Activated T-cell treated with anti-CD3 and anti-CD28 coated beads, Interleukin-2, amount 50 U/mL, for 4 hours (primary cell): ENCODE measurements at places on chromosomes 7 and 10.

DNA sequence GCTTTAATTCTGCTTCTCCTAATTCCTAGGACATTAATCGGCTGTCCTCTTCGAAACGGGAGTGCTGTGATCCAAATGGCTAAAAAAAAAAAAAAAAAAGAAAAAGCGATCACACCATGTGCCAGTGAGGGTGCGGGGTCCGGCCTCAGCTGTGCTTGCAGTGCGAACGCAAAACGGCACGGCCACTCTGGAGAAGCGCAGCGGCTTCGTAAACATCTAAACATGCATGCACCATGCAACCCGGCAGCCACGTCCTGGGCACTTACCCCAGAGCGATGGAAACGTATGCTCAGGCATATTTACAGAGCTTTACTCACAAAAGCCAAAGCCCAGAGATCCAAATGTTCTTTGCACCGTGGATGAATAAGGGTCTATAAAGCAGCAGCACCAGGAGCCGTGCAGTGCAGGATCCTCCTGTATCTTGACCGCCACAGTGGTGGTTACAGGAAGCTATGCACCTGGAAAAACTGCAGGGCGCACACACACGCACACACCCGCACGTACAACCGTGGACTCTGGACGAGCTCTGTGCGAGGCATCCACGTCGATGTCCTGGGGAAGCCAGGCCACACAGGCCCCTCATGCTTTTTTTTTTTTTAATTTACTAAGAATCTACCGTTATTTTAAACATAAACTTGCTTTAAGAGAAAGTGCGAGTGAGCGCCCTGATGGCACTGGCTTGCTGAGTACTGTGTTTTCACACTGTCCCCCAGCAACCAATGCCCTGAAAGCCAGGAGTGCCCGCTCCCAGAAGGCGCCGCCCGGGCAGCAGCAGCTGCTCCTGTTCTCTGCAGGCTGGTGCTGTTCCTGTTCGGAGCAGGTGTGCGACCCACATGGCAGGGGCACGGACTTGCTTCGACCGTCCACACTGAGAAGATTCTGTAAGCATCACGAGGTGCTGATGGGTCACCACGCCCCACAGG lies 25.0 kb downstream of the GPER1 start:
- no peak for DNase-seq

DNA sequence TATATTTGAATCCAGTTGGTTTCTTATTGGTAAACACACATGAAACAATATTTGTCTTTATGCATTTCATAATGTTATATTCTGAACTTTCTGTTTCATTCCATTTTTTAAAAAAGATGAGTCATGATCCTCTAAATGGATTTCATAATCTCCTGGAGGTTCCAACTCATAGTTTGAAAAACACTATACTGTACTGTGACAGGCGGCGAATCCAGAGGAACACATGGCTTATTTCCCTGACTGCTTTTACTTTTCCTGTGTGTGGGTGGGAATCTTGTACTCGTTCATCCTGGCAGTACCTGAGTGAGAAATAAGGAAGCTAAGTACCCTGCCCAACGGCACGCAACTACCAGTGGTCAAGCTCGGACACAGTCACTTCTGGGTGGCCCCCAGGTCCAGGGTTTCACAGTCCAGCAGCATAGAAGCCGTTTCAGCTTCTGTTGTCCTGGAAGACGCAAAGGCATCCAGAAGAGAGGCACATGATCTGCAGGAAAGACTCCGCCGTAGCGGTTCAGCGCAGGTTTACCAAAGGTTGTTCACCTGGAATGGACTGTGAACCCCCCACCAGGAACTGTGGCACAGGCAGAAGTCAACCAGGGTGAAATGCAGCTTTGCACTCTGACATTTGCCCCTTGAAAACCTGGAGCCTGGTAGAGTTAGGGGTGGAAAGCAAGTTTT lies 117.7 kb downstream of the CCNY start:
- DNase-seq: no peak

- no peak for DNase-seq
Measured at GRCh38 chr7:80088705-80089104, 45.9 kb upstream of the GNAI1 start.

DNA sequence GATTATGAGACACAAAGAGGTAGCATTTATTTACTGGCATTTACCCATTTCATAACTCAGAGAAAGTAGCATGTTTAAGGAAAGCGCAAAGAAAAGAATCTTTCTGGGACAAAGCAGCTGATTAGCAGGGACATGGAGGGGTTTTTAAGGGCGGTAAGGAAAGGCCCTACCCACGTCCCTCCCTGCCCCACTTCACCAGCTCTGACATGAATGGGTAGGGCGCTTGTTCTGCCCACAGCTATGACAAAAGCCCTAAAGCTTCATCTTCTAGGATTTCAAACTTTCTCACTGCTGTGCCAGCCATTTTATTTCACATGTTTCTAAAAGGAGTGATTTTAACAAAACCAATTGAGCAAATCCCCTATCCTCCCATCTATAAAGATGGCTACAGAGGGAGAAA lies 406.9 kb upstream of the KLF6 start:
- DNase-seq: no peak

DNA sequence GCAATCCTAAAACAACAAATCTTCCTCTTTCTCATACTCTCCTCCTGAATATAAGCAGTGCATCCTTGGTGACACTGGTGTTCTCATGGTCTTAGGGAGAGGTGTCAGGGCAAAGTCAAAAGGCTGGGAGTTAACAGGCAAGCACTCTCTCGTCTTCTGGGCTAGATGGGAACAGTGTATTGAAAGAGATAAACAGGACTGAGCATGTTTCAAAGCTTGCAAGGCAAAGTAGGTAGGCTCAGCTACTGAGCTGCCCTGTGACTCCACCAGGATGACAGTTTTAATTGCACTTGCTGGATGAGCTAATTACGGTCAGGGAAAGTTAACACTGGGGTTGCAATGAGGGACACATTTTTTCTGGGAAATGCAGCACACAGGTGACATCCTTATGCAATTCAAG lies 554.9 kb upstream of the NRP1 start:
- no peak for DNase-seq

DNA sequence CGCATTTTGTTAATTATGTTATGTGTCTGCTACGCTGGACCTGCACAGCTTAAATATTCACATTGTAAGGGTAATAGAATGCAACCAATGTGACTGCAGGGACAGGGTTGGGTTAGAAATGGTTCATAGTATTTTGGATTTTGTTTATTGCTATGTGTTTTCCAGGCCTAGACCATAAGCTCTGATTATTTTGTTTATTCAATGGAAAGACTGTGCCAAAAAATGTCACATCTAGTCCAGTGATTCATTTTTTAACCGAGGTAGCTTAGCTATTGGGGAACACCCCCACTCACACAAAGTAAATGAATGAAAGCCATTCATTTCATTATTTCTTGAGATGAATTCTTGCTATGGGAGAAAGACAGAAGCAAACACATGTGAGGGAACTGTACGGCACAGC lies 516.5 kb upstream of the ANKRD30A start:
- no peak for DNase-seq

- DNase-seq: no peak
Measured at GRCh38 chr10:125637496-125637895, 45.5 kb downstream of the TEX36 start.

DNA sequence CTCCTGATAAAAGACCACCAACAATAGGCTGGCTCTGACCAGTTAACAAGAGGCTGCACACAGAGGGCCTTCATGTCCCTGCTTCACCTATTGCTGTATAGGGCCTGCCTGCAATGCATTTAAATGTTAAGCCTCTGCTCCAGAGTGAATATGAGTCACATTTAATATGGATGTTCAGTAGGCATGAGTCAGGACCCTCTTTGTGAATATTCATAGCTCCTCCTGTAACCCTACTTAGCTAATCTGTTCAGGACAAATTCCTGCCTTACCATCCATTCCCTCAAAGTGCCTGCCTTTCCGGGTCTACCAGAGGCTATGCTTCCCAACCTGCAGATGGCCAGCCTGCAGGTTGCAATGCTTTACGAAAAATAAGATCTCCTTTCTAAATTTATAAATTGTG lies 32.5 kb downstream of the ARHGAP22 start:
- DNase-seq: no peak

DNA sequence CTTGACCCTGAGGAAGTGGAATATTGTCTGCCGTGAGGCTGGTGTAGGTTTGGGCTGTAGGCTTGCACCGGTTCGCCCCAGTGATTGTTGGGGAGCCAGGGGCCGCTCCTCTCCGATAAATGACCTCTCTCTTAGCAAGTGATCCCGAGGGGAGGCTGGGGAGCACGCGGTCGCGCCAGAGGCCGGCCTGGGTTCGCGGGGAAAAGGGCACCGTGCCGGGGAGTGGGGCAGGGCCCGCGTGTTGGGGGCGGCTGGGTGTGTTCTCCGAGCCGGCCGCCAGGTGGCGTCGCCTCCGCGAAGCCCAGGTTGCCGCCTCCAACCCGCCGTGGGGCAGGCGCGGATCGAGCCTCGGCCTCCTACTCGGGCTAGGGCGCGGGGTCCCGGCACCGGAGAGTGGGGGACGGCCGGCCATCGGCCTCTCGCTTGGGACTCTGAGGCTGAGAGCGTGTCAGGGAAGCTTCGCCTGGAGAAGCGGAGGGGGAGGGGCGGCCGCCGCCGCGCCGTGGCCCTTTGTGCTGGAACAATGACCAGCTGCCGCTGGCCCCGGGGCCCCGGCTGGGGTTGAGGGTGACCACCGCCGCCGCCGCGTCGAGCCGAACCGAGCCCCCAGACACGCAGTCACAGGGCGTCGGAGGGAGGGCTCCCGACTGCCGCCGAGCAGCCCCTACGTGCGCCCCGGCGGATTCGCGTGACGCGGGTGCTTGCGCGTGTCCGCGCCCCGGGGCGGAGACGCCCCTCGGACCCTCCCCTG lies 442 bp upstream of the LZTS2 start:
- peak; percentile 78 for DNase-seq

DNA sequence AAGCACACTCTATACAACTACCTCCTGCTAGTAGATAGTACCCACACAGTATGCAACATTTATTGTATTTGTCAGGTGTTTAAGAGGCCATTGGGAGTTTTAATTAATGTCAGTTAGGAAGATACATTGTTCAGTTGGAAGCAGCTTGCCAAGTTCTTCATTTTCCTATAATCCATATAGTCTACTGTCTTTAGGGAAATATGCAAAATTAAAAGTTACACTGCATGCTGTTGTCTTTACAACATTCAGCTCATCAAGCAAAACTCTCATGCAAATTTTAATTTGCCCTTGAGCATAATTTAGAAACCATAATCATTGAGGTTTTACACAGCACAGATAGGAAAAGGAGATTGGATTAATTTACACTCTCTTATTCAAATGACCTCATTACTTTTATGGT lies 17.4 kb downstream of the FOXP2 start:
- no peak for DNase-seq

DNA sequence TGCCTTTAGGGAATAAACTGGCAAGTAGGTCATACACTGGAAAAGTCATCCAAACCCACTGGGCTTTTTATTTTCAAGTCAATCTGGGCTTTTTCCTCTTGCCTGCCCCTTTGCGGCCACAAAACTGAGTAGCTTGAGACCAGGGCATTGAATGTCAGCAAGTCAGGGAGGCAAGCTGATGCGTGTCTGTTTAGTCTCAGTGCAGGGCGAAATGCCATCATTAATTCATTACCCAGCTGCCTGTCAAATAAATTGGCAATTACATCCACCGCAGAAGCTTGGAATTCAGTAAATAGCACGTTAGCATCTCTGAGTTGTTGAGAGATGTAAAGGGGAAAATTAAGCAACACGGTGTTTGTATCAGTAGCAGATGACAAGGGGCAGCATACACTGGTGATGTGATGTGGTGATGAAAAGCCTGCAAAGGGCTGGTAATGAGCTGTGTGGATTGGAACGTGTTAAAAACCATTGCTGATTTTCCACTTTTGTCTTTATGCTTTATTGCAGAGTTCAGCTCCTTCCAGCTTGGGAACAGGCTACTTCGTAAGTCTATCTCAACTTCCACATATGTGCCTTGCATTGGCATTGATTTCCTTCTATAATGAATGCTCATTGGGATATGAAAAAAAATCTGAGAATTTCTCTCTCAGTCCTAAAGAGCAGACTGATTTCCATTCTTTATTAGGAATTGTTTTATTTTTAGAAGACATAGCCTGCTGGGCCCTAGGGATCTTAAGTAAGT lies 535.9 kb downstream of the AUTS2 start:
- DNase-seq: no peak

GRCh38 chr10:72335394-72336258 lies 19.1 kb downstream of the DNAJB12 start:
- no peak for DNase-seq
